ENCODE measurements at places on chromosomes 5 and 9. TPM values are rescaled to one million over a fixed set of nuclear protein-coding genes. Genes with fewer than 3 reads are reported as not detected.
A peak's percentile ranks its signal among the peaks of the same experiment; 100 is the strongest.

DNA sequence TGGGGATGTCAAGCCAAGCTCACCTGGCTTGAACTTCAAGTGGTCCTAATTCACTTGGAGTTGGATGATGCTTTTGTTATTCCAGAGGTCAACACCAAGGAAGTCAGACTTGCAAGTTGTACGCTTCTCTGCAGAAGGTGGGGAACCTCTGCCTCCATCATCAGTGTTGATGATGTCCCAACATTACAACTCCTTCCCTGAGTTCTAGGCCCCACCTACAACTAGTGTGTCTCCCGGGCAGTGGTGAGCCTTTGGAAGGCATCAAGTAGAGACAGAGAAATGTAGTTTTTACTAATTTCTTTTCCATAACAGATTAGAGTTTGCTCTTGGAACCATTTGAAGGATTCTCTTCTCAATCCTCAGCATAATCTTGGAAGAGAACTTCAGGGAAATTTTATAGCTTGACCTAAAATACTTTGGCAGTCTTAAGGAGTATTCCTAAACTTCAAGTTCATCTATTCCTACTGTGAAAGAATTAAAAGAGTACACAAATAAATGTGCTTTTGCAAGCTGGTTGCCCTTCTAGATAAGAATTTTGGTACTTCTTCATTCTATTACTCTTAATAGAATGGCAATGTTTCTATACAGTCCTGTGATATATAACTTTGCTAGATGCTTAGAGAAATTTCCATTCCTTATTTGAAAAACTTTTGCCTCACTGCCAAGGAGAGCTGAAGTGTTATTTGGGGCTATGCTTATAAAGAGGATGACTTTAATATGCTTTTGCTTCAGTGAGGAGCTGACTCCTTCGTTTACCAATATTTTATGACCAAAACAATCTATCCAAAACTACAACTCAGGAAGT, 12.0 kb downstream of the MAMDC2 start:
- peaks cover 10% of the 10 kb centered on the region for H3K27me3 ChIP-seq
- no peak for DNase-seq
- H3K4me1 ChIP-seq: no peaks in the 10 kb centered on the region
- H3K27ac ChIP-seq: no peak overlapping the region
- H3K4me3 ChIP-seq: no peak overlapping the region

- peaks cover 22% of the 10 kb centered on the region for H3K36me3 ChIP-seq
- DNase-seq: peak; percentile 58
- no peak overlapping the region for H3K27ac ChIP-seq
- H3K4me1 ChIP-seq: peaks cover 16% of the 10 kb centered on the region
- H3K4me3 ChIP-seq: no peak overlapping the region
These were observed 33.9 kb downstream of the DOCK2 start for GRCh38 chr5:169670769-169671525.

- no peak overlapping the region for H3K4me3 ChIP-seq
- H3K27me3 ChIP-seq: no peaks in the 10 kb centered on the region
- peaks cover 16% of the 10 kb centered on the region for H3K4me1 ChIP-seq
- DNase-seq: no peak
- H3K36me3 ChIP-seq: no peaks in the 10 kb centered on the region
- H3K27ac ChIP-seq: no peak overlapping the region
These were observed 206.8 kb downstream of the SAXO1 start for GRCh38 chr9:18826248-18826647.

DNA sequence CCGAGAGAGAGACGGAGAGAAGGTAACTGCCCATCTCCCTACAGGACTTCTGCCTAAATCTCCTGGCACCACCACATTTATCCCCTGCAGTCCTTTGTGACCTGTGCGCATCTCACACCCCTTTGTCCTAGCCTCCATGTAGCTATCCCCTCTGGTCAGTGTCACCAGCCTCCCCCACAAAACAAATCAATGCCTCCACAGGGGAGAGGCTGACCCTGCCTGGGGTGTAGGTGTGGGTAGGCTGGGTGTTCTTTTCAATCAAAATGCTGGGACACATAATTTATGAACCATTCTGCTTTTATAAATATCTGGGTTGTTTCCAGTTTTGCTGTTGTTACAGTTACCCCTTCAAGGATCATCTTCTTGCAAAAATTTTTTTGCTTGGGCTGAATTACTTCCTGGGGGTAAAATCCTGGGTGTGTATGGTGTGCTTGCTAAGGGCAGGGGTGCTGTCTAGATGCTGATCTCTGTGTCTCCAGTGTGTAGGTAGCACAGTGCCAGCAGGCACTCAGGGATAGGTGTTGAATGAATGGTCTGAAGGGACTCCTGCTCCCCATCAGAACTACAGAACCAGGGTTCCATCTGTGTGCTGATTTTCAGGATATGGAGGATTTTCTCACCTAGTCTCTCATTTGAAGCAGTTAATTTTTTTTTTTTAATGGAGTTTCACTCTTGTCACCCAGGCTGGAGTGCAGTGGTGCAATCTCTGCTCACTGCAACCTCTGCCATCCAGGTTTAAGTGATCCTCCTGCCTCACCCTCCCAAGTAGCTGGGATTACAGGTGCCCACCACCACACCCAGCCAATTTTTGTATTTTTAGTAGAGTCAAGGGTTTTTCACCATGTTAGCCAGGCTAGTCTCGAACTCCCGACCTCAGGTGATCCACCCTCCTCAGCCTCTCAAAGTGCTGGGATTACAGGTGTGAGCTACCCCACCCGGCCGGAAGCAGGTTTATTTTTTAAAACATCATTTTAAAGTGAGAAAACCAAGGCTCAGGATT, at the start of gene GARIN3:
GARIN3 (minus strand) TSS at position 51 of the 1,000 bp plus-strand sequence. CDS start 96 bp downstream, outside the sequence.
- peaks cover 14% of the 10 kb centered on the region for H3K36me3 ChIP-seq
- peak; percentile 38 for DNase-seq
- H3K27ac ChIP-seq: peak within 1 kb of the TSS; percentile 100
- H3K4me1 ChIP-seq: peaks cover 78% of the 10 kb centered on the region
- H3K4me3 ChIP-seq: peak within 1 kb of the TSS; percentile 64

DNA sequence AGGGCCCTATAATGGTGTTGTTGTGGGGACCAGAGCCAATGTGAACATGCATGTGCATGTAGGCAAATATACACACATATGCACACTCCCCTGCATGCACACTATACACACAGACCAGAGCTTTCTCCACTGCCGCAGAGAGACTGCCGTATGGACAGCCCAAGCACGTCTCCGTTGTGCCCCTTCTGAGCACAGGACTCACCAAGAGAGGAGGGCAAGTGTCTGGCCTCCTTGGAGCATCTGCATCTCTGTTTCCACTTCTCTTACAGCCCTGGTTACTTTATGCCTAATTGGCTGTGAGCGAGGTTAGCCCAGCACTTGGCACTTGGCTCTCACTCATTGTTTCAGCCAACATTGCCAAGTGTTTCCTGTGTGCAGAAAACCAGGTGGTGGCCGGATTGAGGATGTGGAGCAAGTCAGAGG, 30.4 kb downstream of the CSF2 start:
- H3K4me3 ChIP-seq: no peak overlapping the region
- peak overlapping the region; percentile 73 for H3K27ac ChIP-seq
- peak; percentile 39 for DNase-seq
- H3K27me3 ChIP-seq: no peaks in the 10 kb centered on the region
- peaks cover 56% of the 10 kb centered on the region for H3K4me1 ChIP-seq
- H3K36me3 ChIP-seq: no peaks in the 10 kb centered on the region

GRCh38 chr9:84439250-84439649, 98.7 kb upstream of the SLC28A3 start:
- no peaks in the 10 kb centered on the region for H3K4me1 ChIP-seq
- H3K36me3 ChIP-seq: no peaks in the 10 kb centered on the region
- H3K27ac ChIP-seq: no peak overlapping the region
- DNase-seq: no peak

The SRA1 gene
- 39.6 TPM for total RNA-seq

The CDH12 gene
- not detected for total RNA-seq

The RNF180 gene
- total RNA-seq: not detected

The PCDHB9 gene
- total RNA-seq: not detected

Data from activated naive CD4-positive, alpha-beta T cell treated with anti-CD3 and anti-CD28 coated beads for 36 hours (primary cell).